ENCODE measurements at places on chromosomes 5 and 9.
A peak's percentile ranks its signal among the peaks of the same experiment; 100 is the strongest.

DNA sequence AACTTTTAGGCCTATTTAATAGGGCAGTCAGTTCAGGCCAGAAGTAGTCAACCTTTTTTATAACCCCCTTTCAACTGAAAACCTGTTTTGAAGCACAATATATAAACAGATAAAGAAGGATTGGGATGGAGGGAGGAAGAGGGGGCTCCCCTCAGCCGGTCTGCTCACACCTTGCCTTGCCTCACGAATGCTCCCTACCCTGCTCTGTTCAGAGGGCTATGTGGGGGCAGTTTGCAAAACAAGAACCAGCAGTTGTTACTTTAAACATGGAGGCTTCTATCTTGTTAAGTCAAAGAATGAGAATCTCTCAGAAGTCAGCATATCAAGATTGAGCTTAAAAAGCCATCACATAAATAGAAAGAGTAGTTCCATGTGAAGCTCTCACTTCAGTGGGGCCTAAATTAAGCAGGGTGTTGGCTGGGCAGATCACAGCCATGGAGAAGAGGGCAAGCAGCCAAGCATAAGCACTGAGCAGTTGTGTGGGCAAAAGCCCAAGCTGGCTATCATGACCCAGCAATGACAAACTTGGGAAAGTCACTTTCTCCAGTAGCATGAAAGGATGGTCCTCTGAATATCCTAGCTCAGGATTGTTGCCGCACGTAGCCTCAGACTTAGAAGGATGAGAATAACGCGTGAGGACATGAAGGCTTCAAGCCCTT lies 70.6 kb downstream of the ALDH1A1 start:
- DNase-seq, result no peak

GRCh38 chr5:169352901-169353300 lies 52.0 kb upstream of the SLIT3 start:
- DNase-seq, result no peak

GRCh38 chr9:35112257-35113020 lies 3.2 kb downstream of the ATOSB start:
- no peak for DNase-seq

DNA sequence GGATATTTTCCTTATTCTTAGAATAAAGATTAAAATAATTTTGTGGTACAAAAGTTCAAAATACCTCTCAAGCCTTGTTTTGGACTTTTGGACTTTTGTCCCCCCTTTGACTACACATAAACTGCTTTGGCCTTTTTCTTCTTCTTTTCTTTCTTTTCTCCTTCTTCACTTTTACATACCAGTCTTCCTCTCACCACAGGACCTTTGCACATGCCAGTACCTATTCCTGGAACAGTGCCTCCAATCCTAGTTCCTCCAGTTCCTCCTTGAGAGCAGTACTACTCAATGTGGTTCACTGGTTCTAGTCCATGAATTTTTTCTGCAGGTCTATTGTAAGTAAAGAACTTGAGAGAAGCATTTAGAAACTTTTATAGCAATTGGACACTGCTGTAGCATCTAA lies 136.5 kb downstream of the STK32A start:
- DNase-seq, result no peak

GRCh38 chr5:14105718-14106410 lies 37.3 kb upstream of the TRIO start:
- DNase-seq, result no peak

DNA sequence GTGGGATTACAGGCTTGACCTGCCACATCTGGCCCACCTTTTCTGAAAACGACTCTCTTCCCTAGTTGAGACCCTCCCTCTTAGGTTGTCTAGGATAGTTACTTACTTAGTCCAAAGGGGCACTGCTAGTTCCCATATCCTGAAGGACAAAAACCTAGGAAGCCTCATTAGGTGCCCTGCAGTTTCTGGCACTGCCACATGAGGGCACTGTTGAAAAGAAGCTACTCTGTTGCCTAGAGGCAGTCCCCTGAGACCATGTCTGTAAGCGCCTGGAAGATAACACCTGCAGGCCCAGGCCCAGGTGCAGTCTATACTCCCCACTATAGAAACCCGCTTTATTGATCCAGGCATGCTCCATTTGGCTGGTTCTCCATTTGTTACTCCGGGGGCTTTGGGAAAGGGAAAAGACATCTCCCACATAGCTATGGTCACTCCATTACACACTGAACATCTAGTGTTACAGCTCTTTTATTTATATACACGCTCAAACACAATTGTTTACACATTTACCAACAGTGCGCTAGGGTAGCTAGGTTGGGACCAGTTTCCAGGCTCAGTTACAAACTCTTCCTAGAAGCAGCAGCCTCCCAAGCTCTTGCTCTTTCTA lies 73.4 kb upstream of the PPARGC1B start:
- no peak for DNase-seq

- DNase-seq, result peak; percentile 61
These were observed 2.1 kb downstream of the NR4A3 start for GRCh38 chr9:99823681-99824377.

DNA sequence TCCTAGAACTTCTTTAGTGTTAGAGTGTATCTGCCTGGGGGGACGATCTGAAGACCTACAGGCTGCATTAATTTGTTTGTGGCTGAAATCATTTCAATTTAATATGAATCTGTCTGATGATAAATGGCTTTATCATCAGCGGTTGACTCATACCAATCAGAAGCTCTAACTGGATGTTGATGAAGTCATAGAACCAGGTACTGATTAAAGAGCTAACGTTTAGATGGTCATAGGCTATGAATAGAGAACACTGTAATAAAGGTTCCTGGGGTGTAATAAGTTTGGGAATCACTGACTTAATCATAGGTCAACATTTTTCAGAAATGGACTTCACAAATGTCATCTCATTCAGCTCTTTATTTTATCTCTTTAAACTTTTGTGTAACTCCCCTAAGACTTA lies 329.9 kb downstream of the MSX2 start:
- no peak for DNase-seq

DNA sequence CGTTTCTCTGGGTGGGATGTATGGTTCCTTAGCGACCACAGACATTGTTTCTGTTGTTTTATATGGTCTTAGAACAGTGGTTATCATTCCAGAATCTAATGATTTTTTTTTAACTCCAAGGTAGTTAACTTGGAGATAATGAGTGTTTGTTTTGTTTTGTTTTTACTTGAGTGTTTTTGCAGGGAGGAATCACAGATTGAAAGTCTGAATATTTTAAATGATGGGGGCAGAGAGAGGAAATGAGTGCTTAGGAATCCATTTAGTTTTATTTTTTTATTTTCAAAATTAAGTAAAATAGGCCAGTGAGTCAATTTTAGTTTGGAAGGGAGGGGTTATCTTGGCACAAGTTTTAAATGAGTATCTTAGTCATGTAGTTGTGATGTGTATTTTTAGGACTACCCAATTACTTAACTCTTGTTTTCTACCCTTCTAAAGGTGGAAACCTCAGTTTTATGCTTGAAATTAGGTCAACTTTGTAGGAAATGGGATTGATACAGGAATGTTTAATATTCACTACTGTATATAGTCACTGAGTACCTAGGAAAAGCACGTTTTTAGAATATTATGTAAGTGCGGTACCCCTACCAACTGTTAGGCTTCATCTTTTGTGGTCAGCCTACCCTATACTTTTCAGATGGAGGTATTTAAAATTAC lies 2.0 kb downstream of the UBE2R2 start:
- peak; percentile 35 for DNase-seq

DNA sequence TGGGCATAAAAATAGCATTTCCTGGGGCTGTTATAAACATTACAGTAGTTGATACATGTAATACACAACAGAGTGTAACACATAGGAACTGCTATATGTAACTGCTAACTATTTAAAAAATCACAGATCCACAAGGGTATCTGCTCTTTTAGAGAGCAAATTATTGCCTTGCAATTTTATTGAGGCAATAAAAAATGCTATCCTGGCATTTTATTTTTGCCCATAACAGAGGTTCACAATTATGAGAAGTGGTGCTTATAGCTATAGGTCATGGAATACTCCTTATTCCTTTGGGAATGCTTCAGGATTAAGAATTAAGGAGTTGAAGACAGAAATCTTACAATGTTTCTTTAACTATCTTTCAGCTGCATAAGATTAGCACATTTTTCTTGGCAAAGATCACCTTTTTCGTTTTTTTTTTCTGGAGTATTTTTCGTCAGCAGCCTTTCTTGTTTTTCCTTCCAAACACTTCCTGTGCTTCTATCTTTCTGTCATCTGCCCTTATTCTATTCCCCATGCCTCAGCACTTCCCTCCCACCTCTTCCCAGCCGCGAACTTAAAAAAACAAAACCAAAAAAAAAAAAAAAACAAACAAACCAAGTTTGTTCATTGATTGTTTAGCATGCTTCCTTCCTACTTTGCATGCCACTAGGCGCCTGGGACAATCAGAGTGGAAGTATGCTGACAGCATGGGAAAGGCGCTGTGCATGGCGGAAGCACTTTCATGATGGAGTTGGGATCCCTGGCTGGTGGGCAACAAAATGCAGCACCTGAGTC lies 264.2 kb downstream of the MAST4 start:
- DNase-seq, result no peak

GRCh38 chr9:35608221-35608620 lies 3.2 kb downstream of the TESK1 start:
- no peak for DNase-seq

DNA sequence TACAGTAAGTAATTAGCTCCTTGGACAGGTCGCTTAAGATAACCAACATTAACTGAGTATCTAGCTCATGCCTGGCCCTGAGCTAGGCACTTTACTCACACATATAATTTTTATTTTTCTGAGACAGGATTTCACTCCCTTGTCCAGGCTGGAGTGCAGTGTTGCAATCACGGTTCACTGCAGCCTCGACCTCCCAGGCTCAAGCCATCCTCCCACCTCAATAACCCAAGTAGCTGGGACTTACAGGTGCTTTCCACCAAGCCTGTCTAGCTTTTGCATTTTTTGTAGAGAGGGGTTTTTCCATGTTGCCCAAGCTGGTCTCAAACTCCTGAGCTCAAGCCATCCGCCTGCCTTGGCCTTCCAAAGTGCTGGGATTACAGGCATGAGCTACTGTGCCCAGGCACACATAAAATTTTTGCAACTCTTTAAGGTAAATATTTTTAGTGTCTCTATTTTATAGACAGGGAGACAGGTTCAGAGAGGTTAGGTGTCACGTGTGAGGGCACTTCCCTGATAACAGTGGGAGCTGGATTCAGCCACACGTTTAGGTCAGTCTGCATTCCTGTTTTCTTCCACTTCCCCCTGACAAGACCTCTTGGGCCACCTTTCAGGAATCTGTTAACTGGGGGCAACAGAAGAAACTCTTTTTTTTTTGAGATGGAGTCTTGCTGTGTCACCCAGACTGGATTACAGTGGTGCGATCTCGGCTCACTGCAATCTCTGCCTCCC lies 18.2 kb downstream of the HBEGF start:
- no peak for DNase-seq

GRCh38 chr9:32551276-32552051 lies 663 bp upstream of the SMIM27 start:
- DNase-seq, result peak; percentile 61

DNA sequence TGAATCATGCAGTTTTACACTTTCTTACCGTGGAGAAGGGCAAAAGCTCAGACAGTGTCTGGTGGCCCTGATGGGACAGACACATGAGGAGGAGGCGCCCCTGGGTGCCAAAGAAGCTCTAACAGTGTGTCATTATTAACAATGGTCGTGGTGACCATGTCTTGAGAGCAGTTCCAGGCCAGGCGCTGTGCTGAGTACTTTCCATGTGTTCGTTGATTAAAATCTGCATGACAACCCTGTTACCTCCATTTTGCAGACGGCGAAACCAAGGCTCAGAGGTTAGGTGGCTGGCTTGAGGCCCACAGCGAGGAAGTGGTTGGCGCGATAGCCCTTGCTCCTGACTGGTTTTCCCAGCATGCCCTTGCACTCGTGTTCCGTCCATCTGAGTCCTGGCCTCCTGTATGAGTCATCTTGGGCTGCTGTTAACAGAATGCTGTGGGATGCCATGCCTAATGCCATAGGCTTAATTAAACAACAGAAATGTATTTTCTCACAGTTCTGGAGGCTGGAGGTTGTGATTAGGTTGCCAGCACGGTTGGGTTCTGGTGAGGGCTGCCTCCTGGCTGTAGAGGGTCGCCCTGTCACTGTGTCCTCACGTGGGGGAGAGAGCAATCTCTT lies 92.0 kb downstream of the AMBP start:
- DNase-seq, result no peak
